Right atrium auricular region (tissue), 2 donors: ENCODE measurements at places on chromosomes 16 and 17.
A peak's percentile ranks its signal among the peaks of the same experiment; 100 is the strongest.

GRCh38 chr16:74990832-74991231 lies 5.9 kb upstream of the WDR59 start:
- no peak for DNase-seq

DNA sequence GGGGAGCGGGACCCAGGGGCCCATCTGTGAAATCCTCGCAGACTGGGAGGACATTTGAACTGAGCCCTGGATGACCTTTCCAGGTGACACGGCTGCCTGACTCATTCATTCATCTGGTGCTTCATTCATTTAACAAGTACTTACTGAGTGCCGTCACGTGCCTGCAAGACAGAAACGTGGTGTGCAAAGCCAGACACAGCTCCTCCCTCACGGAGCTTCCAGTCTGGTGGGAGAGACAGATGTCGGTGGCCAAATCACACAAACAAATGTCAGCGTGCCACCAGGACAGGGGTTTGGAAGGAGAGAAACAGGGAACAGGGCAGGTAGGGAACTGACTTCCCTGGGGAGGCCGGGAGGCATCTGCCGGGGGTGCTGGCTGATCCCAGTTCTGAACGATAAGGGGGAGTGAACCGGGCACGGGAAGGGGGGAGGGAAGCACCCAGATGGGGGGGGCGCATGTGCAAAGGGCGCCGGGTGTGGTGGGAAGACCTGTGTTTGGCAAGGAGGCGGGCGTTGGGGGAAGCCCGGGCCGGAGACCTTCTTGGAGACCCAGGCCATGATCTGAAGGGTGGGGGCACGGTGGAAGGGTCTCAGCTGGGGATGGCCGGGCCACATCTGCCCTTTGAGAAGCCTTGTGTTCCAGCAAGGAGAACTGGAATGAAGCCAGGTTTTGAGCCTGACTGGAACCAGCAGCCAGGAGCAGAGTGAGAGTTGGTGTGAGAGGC lies 93.6 kb upstream of the CIBAR2 start:
- DNase-seq, result peak; percentile 75

- DNase-seq, result no peak
Measured at GRCh38 chr17:3828151-3828851, 17.7 kb downstream of the NCBP3 start.

DNA sequence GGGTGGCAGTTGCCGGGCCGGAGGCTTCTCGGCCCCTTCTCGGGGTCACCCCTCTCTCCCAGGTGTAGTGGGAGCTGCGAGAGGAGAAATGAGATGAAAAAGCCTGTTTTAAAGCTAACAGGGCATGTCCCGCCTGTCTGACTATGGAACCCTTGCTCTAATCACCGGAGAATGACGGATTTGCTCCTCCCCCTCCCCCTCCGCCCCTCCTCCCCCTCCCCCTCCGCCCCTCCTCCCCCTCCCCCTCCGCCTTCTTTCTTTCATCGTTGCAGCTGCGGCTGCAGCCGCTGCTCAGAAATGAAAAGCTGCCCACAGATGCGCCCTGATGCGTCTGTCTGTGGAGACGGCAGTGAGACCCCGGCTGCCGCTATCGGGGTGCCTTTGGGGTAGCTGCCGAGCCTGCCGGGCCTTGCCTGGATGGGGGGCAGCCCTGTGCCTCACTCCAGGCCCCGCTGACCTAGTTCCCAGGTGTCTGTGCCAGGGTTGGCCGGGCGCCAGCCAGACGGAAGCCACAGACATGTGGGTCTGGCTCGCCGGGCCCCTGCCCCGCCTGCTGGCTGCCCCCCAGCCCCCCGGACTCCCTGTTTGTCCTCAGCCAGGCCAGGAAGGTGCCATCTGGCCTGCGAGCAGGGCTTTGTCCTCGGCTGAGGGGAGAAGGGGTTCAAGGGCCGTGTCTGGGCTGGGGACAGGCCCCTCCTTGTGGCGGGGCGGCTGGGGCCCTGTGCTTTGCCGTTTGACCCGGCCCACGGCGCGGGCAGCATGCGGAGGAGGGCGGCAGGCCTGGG lies 37.7 kb downstream of the GINS2 start:
- DNase-seq, result no peak

DNA sequence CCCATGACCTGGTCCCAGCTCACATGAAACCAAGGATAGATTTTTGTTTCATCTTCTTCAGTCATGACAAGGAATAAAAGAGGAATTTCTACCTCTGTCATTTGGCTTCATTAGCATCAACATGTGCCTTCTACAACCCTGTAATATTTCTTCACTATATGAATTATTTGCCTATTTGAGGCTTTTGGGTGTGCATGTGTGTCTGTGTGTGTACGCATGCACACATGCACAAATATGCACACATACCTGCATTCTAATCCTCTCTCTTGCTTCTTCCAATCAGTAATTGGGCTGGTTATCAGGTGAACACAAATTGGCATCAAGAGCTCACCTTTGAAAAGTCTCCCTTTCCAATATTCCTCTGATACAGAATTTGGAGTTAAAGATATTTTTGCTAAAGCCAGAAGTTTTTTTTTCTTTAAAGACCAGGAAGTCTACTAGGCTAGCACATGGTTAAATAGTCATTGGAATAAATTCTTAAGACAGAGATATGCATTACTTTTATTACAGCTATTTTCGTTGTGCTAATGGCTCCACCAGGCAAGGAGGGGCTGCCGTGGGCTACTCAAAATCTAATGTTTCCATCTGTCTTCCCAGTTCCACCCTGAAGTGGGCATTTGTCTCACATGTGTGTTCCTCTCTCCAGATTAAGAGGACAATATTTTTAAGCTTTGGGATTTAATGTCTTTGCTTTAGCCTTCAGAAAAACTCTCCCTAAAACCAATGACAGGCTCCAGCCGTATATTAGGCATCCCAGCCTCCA lies 547.2 kb upstream of the CDH5 start:
- DNase-seq, result no peak

DNA sequence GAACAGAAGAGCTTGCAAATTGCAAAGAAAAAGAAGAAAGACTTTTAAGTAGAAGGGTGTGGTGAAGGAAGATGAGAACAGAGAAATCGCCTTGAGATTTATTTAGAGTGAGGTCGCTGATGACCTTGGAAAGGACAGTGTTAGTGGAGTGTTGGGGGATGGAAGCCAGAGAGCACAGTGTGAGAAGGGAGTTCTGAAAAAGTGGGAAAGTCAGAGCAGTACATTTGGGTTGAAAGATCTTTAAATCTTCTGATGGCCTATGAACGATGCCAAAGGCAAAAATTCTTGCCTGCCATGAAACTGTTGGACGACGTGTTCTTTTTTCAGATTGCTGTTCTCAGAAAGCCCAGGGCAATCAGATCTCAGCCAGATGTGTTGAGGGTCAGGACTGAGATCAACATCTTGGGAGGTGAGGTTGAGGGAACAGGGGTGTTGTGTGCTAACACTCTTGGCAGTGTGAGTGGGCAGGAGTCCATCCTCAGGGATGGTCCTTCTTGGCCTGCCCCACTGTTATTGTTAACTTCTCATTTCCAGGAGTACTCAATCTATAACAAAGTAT lies 330.1 kb downstream of the MAP2K6 start:
- no peak for DNase-seq

DNA sequence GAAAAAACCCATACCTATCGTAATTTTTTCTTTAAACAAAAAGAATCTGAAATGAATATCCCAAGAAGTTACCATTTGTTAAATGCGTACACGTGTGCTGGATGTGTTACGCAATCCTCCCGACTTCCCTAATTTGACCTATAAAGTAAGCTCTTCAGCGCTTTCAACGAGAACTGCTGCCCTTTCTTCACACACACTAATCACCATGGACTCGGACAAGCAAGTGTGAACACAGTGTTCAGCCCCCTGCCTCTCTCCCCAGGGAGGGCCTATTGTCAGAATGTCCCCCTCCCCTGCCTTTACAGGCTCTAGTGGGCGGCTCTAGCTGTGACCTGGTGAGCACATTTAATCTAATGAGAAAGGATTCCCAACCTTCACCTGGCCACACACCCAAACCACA lies 216.1 kb downstream of the CEP112 start:
- DNase-seq, result no peak

- DNase-seq, result no peak
Measured at GRCh38 chr17:34384271-34384670, 21.2 kb upstream of the CCL1 start.

- no peak for DNase-seq
Measured at GRCh38 chr17:40306395-40306794, 2.6 kb upstream of the RARA start.

DNA sequence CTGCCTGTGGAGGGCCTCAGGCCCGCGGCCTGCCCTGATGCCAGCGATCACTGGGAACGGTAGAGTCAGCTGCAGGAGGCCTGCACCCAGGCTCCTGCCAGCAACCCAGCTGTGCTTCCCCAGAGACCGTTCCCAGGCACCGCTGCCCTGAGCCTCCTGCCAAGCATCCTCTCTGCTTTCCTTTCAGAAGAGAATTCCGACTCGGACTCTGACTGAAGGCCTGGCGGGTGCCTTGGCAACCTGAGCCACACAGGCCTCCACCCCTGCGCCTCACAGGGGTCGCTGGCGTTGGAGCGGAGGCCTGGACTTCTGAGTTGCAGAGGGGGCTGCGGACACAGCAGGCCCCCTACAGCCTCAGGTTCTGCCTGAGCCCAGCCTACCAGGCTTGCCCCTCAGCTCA lies 7.9 kb downstream of the CMTM3 start:
- DNase-seq, result no peak

- no peak for DNase-seq
Measured at GRCh38 chr16:58684001-58684353, 593 bp downstream of the SLC38A7 start.

DNA sequence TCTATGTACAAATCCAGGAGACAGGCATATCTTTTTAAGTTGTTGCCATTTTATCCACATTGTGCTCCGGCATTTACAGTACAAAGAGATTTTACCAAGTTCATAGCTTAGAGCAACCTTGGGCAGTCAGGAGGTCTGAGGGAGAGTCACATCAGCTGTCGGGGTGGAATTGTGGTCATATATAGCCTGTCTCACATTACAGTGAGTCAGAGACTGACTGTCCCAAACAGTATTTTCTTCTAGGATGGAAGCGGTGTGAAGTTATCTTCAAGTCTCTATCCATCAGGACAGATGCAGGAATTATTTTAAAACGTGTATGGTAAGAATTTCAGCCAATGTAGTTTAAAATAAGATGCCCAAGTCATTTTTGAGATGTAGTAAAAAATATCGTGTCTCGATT lies 53.0 kb downstream of the GPRC5B start:
- no peak for DNase-seq

DNA sequence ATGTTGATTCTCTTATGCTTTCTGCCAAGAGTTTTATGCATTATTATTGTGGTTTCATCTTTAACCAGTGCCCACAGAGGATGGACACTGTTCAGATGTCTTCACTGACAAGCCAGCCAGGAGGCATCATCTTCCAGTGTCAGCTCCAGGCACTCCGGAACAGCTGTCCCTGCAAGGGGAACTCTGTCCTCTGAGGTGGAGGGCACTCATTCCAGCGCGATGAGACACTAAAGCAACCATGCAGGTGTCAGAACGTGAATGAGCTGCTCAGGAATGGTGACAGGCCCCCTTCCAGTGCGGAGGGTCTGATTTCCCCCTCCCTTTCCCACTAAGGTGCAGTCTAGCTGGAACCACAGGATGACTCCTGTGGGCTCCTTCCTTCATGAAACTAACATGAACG lies 117.5 kb downstream of the NOG start:
- no peak for DNase-seq

DNA sequence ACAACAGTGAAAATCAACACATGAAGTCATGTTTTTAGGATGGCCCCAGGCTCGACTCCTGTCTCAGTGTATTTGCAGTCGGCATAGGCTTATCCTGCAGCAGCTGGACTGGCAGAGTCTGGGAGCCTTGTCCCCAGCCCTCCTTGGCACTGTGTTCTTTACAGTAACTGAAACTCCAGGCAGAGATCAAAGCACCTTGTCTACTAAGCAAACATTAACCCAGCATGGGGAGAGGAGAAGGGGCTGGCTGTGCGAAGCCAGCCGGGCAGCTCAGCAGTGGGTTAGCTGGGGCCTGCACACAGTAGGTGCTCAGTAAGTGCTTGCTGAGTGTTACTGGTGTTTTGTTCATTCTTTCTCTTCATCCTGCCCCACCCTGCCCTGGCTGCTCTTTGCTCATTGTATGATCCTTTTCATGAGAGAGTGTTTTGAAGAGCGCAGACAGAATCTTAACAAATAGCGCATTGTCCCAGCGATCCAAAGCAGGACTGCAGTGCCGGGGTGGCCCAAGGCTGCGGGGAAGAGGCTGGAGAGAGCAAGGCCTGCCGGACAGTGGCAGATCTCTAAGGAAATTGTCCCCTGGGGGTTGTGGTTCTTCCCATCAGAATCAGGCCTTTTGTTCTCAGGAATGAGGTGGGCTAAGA lies 23.5 kb upstream of the ITGB4 start:
- DNase-seq, result no peak

DNA sequence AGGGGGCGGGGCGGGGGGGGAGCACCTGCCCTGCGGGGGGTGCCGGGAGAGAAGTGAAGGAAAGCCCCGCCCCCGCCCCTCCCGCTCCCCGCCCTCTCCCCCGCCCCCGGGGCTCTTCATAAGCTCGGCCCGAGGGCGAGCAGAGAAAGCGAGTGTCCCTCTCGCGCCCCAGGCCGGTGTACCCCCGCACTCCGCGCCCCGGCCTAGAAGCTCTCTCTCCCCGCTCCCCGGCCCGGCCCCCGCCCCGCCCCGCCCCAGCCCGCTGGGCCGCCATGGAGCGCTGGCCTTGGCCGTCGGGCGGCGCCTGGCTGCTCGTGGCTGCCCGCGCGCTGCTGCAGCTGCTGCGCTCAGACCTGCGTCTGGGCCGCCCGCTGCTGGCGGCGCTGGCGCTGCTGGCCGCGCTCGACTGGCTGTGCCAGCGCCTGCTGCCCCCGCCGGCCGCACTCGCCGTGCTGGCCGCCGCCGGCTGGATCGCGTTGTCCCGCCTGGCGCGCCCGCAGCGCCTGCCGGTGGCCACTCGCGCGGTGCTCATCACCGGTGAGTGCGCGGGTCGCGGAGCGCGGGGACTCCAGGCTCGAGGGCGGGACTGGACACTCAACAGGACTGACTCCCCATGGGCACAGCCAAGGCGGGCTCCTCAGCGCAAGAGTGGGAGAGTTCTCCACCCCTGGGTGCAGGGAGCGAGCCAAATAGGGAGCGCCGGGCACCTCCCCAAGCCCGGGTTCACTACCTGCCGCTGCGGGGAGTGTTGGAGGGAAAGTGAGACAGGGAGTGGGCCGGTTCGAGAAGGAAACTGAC lies at the start of gene HSD11B2:
Gene HSD11B2 (plus strand): TSS at position 145 of the 798 bp plus-strand sequence. CDS start 128 bp downstream, at position 273.
- no peak for DNase-seq

DNA sequence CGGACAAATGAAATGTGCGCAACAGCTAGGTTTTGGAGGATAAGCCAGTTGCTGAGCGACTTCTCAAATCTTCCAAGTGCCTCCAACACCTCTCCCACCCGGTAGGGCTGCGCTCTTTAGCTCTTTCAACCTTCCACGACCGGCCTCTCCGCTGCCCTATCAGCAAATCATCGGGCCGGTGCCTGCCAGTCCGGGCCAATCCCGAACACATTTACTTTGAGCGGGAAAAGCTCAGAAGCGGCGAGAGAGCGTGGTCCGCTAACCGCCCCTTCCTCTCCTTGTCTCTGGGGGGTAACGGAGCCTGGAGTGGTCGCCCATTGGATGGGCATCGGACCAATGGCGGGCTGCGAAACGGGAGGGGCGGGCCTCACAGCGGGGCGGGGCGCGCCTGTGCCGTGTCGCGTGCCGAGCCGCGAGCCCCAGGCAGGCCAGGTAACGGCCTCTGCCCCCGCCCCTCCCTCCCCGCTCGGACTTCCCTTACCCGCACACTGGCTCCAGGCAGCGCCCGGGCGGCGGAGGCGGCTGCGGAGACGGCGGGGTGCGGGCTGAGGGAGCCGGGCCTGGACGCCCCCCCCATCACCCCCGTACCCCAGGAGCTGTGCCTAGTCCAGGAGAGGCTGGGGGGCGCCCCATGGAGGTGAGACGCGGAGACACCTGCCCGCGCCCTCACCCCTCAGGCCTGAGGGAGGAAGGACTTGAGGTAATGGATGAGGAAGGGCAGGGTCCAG lies at the start of gene MEIOC:
Gene MEIOC (plus strand): TSS at position 486 of the 728 bp plus-strand sequence. CDS start 146 bp downstream, at position 632.
- no peak for DNase-seq

GRCh38 chr17:15914400-15915170 lies 30.3 kb upstream of the ADORA2B start:
- no peak for DNase-seq
